ENCODE measurements at places on chromosomes 3 and 15.
A peak's percentile ranks its signal among the peaks of the same experiment; 100 is the strongest.

GRCh38 chr3:158494673-158495072, 76.3 kb upstream of the MLF1 start:
- DNase-seq, result no peak

DNA sequence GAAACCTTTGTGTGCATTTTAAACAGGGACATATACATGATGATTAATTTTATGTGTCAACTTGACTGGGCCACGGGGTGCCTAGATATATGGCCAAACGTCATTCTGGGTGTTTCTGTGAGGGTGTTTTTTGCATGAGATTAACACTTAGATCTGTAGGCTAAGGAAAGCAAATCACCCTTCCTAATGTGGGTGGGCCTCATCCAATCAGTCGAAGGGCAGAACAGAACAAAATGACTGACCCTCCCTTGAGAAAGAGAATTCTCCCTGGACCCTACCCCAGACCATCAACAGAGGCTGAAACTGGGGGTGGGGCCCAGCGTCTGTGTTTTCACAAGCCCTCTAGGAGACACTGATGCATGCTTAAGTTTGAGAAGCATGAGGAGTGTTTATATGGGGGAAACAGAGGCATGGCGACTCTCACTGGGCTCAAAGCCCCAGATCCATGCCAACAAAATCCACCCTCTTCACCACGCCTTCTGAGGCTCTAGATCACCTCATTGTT, 56.2 kb downstream of the ITGA11 start:
- no peak for DNase-seq

DNA sequence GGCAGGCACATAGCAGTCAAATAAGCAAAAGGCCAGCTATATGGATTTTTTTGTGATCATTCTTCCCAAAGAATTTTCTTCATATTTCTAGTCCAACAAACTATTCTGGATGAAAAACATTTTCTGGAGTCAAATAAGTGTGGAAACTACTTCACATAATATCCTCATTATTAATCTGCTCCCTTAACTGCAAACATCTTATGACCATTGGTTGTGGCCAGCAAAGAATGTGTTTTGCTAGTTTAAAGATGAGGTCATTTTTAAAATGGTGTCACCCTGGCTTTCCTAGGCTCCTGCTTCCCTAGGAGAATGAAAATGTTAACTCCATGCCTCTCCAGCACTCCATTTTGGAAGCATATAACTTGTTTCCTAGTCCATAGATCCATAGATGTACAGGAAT, 118.8 kb downstream of the SST start:
- peak; percentile 72 for DNase-seq

- DNase-seq, result peak; percentile 61
Measured at GRCh38 chr15:73631915-73632669, 1.1 kb downstream of the NPTN start.

- DNase-seq, result peak; percentile 45
Measured at GRCh38 chr15:100919481-100920405, 586 bp downstream of the LRRK1 start.

GRCh38 chr15:51938286-51938685, 33.3 kb downstream of the LEO1 start:
- no peak for DNase-seq

GRCh38 chr3:184715943-184716621, 4.2 kb upstream of the MAGEF1 start:
- no peak for DNase-seq

DNA sequence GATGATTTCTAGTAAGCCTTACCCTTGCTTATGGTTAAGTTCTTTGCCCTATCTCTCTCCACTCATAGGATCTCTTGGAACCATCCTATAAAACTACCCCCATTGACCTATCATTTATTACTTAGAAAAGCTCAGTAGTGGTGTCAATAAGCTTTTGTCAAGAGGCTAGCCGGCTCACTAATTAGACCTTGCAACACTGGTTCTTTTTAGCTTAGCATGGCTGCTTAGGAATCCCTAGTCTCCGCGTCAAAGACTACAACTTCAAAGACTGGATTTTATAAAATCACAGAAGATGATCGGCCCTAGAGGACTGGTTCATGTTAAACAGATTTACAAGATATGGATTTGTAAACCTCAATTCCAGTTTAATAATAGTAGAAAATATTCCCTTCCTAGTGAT, 7.6 kb downstream of the PPARG start:
- no peak for DNase-seq

DNA sequence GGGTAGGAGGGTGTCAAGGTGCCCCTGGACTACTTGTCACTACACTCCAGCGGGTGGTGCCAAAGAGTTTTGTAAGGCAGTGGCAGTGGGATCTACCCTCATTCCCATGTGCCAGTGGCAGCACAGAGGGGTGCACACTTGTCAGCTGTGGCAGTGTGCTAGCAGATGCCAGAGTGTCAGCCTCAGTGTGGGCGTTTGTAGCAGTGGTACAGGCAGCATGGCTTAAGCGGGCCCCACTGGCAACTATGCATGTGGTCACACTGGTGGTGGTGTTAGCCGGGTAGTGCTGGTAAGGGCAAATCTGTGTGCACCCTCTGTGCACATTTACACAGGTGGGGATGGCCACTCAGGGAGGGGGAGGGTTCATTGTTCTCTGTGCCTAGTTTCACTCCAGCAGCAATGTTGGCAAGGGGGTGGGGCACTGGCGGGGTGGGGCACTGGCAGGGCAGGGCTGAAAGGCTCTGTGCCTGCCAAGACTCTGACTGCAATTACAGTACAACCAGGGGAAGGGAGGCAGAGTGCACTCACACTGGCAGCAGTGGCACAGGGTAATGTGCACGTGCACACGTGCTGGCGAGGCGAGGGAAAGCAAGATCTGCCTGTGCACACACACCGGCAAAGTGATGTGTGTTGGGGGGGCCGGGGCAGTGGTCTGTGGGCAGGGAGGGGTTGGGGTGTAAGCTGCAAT, 31.8 kb downstream of the MYO9A start:
- no peak for DNase-seq

DNA sequence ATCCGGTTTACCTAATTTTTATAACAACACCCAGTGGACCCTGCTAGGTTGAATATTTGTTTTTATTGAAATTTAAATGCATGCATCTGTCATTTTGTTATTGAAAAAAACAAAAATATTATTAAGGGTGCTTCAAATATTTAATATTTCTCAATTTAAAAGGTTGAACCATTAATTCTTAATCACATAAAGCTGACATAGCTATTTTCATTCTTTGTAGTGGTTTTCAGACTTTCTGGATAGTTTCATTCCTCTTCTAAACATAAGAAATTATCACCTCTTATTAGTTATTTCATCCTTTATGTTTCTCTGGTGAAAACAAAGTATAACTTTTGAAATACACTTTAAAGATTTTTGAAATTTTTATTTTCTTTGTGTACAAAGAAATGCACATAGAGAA, 369.9 kb upstream of the PLSCR5 start:
- DNase-seq, result no peak

GRCh38 chr15:76930831-76931396, 635 bp upstream of the RCN2 start:
- no peak for DNase-seq

DNA sequence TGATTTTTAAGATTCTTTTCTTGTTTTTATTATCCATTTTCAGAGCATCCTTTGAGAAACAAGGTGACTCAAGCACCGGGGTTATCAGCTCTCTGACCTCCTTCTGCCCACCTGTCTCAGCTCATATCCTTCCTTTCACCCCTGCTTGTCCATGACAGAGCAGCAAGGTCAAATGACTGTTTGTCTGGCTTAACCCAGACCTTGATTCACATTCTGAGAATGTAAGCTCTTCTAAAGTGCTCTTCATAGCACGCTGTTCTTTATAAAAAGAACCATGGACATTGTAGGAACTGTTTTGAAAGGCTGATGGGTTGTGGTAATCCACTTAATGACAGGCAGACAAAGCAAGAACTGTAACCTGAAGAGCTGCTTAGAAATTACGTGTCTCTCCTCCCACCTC, 122.5 kb downstream of the CHST2 start:
- no peak for DNase-seq

DNA sequence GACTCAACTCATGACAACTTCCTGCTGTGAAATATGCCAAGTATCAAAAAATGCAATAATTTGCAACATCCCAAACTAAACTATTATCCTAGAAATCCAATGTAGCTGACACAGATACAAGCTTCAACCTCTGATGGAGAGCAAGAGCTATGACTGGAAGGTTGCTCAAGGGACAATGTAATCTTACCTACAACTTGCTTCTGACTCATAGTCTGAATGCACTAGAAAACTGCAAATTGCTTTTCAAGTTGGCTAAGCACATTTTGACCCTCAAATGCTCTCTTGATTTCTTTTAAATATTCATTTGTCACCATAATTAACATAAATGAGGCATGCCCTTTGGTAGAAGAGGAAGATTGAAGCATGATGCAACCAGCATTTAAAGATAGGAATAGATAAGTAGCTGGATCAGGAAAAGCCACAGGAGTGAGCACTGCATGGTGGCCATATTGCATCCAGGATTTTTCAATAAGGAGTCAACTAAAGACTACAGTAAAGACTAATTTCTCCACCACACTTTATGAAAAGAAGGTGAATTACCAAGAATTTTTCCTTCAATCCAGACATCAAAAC, 630.8 kb upstream of the GBE1 start:
- DNase-seq, result no peak

- DNase-seq, result no peak
Measured at GRCh38 chr3:153785901-153786300, 335.3 kb upstream of the ARHGEF26 start.

DNA sequence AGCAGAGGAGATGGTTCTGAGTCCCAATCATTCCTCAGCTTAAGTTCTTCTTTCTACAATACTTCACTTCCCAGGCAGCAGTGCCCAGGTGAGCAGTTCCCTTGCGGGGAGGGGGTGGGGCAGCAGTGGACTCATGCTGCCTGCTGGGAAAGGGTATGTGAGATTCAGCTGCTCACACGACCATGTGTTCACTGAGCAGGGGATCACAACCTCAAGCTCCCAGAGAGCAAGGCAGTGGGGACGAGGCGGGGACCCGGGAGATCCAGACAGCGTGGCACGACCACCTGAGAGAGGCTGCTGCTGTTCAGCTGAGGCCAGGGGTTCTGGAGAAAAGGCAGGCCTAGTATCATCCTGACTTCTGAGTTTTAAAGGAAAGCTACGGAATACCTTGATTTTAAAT, 166.6 kb downstream of the XXYLT1 start:
- DNase-seq, result no peak

GRCh38 chr3:122918576-122919290, 108.8 kb downstream of the SEMA5B start:
- DNase-seq, result no peak

GRCh38 chr3:126057936-126058335, 26.0 kb downstream of the SLC41A3 start:
- DNase-seq, result no peak

DNA sequence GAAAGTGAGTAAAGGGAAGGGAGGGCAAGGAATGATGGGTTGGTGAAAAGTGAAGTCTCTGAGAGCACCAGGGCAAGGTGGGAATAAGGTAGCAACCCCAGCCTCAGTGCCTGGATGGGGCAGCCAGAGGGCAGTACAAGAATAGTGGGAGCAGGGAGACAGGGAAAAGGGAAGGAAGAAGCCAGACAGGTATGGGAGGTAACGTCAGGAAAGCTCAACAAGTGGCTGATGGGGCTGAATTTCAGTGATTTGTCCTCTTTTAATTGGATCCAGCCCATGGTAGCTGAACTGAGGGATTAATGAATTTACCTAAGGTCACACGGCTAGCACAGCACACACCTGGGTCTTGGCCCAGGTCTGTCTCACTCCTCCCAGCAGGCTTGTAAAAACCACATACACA, 12.6 kb downstream of the RORA start:
- no peak for DNase-seq

DNA sequence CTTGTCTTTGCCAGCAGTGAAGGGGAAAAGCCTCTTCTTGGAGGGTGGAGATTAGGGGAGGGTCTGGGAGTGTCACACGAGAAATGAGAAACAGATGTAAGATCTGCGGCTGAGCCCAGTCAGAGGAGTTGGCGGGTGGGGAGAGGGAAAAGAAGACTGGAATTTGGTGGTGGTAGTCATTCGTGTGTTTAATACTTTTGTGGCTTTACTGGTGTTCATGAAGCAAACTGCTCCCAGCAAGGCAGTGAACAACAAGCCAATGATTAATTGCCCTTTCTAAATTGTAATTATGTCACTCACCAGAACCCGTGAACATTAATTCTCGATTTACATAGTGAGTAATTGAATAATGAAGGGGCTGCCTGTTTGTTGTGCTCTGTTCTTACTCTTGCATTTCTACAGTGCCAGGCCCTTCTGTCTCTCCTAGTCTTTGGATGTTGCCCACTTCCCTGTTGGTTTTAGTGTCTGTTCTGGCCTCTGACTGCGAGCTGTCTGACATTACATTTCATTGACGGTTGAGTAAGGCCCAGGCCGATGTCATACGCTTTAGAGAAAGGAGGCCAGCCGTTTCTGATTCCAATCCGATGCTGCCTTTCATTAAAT, 78.0 kb downstream of the CHCHD6 start:
- peak; percentile 90 for DNase-seq

DNA sequence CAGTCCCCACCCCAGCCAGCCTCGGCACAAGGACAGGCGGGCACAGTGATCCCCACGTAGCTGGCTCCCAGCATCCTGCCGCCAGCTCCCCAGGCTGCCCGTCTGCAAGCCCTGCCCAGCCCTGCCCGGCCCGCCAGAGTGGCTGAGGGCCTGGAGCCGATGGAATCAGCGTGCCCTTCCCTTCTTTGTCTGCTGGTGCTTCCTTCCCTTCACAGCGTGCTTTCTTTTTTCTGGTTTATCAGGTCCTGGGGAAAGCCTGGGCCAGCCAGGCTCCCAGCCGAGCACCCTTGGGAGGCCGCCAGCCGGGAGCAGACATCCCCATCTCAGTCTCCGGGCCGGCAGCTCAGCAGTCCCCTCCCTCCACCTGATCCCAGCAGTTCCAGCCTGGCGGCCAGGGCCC, 54.7 kb upstream of the SMAD6 start:
- DNase-seq, result no peak

DNA sequence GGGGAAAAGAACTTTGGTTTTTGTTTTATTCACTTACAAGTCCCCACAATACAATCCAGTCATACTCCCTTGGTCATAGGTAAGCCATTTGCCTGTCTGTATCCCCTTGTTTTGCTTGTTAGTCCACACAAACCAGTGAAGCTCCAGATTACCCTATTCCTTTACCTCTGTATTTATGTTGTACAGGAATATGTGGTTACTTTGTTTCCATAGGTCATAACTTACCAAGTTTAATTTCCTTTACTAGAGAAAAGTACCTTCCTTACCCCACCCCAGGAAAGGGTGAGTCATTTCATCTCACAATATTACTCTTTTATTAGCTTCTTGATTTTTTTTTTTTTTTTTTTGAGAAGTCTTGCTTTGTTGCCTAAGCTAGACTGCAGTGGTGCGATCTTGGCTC, 113.4 kb upstream of the LRRFIP2 start:
- DNase-seq, result peak; percentile 19

All from EL (cell line).